ENCODE measurements at places on chromosomes 7 and 10.

- no peak for DNase-seq
Measured at GRCh38 chr10:77315496-77316129, 322.0 kb downstream of the KCNMA1 start.

DNA sequence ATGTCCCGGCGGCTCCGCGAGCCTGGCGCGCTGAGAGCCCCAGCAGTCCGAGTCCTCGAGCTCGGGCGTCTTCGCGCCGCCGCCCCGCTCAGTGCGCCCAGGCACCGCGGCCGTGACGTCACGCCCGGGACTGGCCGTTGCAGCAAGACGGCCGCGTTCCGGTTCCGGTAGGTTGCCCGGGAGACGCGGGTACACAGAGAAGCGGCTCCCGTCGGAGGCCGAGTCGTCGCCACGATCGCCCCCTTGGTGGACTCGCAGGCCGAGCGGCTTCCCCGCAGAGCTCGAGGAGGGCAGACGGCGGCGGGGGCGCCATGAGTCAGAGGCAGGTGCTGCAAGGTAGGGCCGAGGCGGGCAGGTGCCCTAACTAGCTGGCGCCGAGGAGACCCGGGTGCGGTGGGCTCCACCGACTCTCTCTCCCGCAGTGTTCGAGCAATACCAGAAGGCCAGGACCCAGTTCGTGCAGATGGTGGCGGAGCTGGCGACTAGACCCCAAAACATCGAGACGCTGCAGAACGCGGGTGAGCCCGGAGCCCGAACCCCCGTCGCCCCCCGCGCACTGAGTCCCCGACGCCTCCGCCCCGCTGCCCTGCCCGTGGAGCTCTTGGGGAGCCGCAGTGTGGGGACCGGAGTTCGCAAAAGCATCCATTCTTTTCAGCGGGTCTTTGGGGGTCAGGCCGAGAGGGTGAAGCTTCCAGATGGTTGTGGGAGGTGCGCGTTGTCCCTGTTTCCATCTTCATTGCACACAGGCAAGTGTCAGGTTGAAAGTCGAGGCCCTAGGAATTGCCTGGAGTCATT, at the start of gene SPAG6:
Gene SPAG6, plus strand, starts transcription at position 196 of the 795 bp plus-strand sequence. Its CDS starts 116 bp downstream, at position 312.
- no peak for DNase-seq

GRCh38 chr10:63766745-63767137, 245.5 kb downstream of the REEP3 start:
- DNase-seq, result no peak

DNA sequence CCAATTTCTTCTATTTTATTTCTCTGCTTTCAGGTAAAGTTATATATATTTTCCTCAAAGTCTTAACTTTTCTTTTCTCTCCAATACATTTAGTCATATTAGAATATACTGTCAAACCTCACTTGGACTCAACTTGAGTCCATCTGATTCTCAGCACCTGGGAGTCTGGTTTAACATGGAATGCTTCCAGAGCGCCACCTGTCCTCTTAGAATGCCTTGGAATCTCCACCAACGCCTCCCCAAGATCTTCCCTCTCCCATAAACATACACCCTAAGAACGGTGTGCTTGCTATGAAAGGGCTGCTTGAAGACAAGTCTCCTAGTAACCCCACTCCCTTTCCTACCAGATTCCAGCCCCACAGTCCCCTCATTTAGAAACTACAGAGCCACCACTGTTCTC, 229.1 kb upstream of the MKLN1 start:
- no peak for DNase-seq

- DNase-seq, result no peak
Measured at GRCh38 chr7:94008537-94008936, 4.4 kb upstream of the BET1 start.

Measured in KBM-7 (cell line).